Hematopoietic multipotent progenitor cell treated with erythropoietin and hydrocortisone succinate and interleukin-3 and kit ligand, for 17 days (in vitro differentiated cells): ENCODE measurements at places on chromosomes 3 and 15.

- no peak for DNase-seq
These were observed 164.5 kb downstream of the RORA start for GRCh38 chr15:61064651-61065050.

- no peak for DNase-seq
These were observed 100.0 kb downstream of the TBC1D5 start for GRCh38 chr3:17642474-17642873.

GRCh38 chr15:50275091-50275490, 9.6 kb upstream of the HDC start:
- DNase-seq = no peak

- no peak for DNase-seq
These were observed 145.9 kb downstream of the RORA start for GRCh38 chr15:61083081-61083787.

- no peak for DNase-seq
These were observed 6.8 kb downstream of the PEAK1 start for GRCh38 chr15:77412972-77413698.

DNA sequence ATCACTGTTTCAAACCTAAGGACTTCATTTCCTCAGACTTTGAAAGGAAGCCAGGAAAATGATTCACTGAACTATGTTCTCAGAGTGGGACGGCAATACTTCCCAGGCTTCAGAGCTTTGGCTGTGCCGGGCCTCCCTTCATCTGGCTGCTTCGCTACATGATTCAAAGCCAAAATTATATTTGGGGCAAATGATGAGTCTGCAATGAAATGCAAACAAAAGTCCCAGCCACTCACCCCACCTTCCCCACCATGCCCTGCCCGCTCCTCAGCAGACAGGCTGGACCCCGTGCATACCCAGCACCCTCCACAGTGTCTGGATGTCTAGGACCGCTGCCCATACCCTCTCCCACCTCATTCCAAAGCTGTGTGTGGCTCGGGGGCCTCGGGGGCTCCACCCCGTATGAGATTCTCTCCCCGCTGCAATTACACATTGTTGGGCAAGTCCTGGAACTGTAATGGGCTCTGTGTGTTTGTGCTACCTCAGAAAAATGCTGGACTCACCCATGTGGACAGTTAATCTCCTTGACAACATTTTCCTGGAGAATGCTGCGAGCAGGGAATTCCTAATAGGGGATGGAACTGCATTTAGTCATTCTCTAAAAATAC, 32.2 kb downstream of the ATP10A start:
- no peak for DNase-seq

DNA sequence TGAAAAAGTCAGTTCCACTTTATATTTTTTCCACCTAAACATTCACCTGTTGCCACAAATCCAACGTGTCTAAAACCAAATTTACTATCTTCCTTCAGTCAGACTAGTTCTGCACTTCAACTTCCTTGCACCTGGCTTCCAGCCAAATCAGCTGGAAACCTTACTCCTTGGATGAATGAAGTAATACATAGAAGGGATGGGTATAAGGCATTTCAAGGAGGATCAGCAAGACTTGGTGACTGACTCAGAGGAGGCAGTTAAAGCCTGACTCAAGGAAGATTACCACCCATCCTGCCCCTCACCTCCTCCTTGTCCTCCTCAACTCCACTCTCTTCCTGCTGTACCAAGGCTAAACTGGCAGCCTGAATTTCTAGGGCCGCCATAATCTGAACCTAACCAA, 37.1 kb downstream of the QTRT2 start:
- DNase-seq = peak; percentile 15

DNA sequence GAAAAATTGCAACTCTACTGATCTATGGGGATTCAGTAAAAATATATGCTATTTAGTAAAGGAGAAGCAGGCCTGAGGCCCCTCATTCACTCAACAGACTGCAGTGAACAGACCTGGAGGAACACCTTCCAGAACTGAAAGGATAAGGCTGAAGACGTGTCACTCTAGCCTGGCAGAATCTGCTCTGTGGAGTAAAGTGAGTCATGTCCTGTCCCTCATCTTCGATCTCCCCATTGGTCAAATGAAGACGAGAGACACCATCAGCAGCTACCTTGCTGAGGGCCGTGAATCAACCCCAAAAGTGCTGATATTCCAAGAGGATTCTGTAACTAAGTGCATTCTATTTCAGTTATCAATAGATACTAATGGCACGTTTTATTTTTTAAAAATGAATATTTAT, 359.7 kb downstream of the FGF12 start:
- no peak for DNase-seq

GRCh38 chr3:25532431-25533162, 104.5 kb downstream of the RARB start:
- peak; percentile 46 for DNase-seq
